ENCODE measurements at places on chromosomes 7 and 10.

GRCh38 chr10:112507046-112507445 is 60.0 kb downstream of the VTI1A start:
- DNase-seq = no peak

DNA sequence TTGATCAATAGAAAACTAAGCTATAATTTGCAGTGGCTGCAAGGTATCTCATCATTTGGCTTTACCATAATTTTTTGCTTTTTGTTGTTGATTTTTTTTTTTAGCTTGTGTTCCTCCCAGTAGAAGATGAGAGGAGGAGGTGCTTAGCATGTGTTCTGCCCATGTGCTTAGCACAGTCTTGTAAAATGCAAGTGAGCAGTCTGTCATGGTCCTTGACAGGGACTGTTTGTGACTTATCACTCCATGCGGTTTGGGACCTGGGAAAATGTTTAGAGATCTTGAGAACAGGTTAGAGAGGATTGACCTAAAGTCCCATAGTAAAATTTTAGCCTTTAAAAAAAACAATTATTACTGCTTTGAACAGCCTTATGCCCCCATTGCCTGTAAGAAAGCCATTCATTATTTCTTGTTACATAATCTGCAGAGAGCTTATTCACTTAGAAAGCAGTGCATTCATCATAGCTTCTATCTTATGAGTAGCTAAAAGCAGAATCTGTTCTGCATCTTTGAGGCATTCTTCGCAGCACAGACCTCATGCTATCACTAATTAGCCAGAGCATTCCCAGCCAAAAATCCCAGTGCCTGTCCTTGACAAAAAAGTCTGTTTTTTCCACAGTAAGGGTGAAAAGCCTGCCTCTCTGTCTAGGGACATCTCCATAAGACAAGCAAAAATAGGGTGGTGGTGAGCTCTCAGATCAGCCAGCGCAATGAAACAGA is 748.7 kb upstream of the GALNT17 start:
- DNase-seq = no peak

GRCh38 chr10:31622978-31623377 is 304.0 kb downstream of the ZEB1 start:
- no peak for DNase-seq

DNA sequence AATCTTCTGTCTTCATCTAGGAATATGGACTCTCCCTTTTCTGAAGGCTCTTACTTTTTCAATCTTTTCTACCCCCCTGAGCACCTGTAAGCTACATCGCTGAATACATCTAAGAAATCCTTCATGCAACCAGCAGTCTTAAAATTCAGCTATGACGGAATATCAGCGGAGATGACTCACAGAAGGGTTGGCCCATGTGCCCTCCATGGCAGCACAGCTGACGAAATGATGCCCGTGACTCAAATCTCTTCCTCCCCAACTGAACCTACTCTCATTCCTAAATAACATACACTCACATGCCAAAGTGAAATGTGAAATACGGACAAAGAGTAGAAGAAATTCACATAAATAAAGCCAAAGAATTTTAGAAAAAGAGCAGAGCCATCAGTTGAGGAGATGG is 30.3 kb upstream of the NCAPG2 start:
- DNase-seq = no peak

- DNase-seq = no peak
Measured at GRCh38 chr7:94374721-94375566, 19.8 kb upstream of the COL1A2 start.

DNA sequence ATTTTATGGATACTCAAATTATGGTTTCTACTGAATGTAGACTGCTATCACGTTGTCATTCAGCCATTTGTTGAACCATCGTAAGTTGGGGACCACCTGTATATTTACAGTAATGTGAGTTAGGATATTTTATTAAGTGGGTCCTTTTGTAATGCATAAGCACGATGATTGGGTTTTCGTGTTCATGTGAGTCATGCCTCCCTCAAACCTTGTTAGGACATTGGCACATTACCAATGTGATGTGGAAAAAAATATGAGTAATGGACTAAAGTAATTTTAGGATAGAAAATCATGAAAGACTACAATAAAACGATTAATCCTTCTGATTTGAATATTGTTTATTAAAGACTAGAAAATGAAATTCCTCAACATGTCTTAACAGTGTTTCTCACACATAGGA is 8.7 kb downstream of the SMC3 start:
- DNase-seq = no peak

GRCh38 chr10:33509231-33509831 is 174.9 kb upstream of the NRP1 start:
- no peak for DNase-seq

DNA sequence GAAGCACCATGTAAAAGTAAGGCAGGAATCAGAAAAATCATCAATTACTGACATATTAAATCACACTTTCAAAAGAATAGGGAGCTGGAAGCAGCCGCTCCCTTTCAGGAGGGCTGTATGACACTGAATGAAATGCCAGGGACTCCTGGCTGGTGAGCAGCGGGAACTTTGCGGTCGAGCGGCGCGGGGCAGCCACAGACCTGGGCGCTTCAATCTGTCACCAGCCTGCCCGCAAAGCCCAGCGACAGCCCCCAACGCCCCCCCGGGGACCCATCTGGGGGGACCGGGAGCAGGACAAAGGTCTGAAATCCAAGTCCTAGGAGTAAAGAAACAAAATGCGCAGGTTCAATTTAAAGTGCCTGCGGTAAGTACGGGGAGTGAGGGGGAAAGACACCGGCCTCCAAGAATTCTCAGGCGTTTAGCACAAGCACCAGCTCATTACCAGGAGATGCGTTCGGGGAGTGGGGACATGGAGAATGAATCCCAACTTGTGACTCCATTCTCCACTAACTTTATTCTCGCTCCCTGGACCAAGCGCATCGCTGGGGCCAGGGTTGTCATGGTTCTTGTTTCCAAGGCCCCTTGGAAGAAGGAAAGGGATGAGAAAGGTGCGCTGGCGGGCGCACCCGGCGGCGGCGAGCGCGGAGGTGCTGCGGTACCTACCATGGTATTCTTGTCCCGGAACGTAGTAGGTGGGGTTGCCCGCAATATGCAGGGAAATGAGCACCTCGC is 824 bp downstream of the RELN start:
- DNase-seq = no peak
